ENCODE measurements at places on chromosomes 2 and 18.

DNA sequence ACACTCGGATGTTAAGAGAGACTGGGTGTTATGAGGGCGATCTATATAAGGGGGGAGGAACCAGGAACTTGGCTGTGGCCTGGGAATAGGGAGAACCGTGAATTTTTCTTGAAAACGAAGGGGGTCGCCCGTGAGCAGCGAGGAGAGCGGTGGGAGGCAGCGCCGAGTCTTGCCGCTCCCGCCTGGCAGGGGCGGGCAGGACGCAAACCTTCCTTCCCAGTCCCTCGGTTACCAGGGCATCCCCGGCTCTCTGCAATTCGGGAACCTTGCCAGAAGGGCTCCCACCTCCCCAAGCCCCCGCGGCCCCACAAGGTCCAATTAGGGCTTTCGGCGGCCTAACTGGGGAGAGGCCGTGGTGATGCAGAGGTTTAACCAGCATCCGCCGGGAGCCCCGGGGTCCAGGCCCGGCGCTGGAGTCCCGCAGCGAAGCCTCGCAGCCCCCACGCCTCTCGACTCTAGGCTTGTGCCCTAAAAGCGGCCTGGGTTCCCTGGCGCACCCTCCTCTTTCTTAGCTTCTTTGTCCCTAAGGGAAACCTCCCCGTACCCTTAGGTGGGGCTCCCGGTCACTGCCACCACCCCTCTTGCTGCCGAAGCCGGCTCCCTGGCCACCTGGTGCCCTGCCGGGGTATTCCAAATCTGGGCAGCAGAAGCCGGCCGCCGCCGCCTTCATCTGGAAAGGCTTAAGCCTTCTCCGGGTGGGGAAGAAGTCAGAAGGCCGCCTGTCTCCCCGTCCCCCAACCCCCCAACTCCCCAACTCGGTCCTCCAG is 680 bp upstream of the FHOD3 start:
- DNase-seq, result peak; percentile 70

GRCh38 chr18:4405965-4406364 is 49.1 kb downstream of the DLGAP1 start:
- no peak for DNase-seq

GRCh38 chr2:237407700-237408099 is 6.3 kb downstream of the COL6A3 start:
- DNase-seq, result no peak

DNA sequence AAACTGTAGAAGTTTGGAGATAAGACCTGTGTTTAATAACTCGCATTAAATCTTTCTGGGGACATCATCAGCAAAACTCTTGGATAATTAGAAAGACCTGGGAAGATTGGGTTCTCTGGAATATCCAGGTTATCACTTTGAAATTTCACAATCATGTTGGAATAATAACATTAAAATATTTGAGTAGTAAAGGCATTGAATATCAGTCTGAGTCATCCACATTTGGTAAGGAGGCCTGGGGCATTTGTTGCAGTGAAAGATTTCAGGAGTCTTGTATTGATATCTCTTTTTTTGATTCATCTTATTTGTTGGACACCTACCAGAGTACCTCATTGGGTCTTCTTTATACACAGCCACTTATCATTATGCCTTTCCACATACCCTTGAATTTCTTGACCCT is 95.9 kb downstream of the EPB41L5 start:
- DNase-seq, result no peak

- DNase-seq, result peak; percentile 97
Observed at GRCh38 chr2:86035883-86036668, 69.6 kb downstream of the POLR1A start.

All from NCI-H524 (cell line).